ENCODE measurements at places on chromosomes 13 and 19.

GRCh38 chr13:46295491-46296114, 83.9 kb downstream of the LRRC63 start:
- DNase-seq: no peak

DNA sequence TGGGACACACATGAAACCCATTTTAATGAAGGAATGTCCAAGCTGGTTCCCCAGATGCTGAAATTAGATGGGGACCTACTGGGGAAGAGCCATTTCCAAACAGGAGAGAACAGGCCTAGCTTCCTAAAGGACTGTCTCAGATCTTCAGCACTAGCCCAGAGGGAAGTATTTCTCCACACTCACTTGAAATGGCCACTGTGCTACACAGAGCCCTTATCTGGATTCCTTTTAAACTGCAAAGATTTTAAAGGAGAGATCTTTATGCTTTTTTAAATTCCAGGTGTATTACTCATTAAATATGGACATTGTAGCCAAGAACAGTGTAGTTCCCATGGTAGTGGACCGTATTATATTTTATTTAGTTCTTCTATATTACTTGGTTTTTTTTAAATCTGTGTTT, 255.3 kb downstream of the SHISA2 start:
- DNase-seq: no peak

DNA sequence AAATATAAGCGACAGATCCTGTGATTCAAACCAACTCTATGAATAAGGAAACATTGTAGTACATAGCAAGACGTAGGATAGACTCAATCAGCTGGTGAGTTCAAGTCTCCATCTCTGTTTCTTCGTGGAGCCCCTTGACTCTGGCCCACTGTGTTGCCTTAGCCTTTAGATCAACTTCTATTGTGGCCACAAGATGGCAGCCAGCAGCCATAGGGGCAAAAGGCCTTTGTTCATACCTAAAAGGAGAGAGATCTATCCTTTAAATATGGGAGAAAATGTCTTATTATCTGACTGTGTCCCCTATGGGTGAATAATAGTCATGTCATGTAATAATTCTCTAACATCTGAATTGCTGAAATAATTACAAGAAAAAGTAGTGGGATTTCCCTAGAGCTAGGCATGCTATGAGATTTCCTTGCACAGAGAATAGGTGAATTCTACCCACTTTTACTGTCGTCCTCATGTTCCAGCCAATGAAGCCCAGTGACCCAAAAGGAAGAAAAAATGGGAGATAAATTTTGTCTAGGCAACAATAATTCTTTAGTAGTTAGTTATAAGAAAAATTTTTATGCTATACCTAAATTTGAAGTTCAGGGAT, 129.4 kb downstream of the PCDH20 start:
- DNase-seq: no peak

DNA sequence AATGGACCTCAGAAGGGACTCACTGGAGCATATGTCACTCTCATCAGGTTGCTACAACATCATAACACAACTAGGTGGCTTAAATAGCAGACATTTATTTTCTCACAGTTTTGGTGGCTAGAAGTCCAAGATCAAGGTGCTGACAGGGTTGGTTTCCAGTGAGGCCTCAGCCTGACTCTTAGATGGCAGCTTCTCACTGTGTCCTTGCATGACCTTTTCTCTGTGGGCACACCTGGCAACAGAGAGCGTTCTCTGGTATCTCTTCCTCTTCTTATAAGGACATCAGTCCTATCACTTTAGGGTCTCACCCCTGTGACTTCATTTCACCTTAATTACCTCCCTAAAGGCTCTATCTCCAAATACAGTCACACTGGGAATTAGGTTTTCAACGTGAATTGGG, 74.5 kb downstream of the CYSLTR2 start:
- no peak for DNase-seq

GRCh38 chr13:54424344-54424743, 1395.7 kb downstream of the OLFM4 start:
- DNase-seq: no peak

DNA sequence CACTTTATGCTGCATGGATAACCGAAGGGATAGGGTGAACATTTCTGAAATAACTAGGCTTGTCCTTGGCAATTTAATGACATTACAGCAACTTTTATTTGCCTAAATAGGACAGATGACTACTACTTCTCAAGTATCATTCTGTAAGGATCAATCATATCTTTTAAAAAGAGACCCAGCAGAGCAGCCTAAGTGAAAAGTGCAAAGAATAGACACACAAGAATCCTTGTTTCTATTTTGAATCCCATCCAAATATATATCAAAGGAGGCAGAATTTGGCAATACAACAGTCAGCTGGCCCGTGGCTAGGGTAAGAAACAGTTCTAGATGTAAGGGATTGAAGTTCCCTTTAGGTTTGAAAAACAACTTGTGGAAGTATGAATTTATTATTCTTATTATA, 6.9 kb downstream of the THSD1 start:
- no peak for DNase-seq

GRCh38 chr13:80336370-80336769, 4.6 kb downstream of the SPRY2 start:
- DNase-seq: no peak

DNA sequence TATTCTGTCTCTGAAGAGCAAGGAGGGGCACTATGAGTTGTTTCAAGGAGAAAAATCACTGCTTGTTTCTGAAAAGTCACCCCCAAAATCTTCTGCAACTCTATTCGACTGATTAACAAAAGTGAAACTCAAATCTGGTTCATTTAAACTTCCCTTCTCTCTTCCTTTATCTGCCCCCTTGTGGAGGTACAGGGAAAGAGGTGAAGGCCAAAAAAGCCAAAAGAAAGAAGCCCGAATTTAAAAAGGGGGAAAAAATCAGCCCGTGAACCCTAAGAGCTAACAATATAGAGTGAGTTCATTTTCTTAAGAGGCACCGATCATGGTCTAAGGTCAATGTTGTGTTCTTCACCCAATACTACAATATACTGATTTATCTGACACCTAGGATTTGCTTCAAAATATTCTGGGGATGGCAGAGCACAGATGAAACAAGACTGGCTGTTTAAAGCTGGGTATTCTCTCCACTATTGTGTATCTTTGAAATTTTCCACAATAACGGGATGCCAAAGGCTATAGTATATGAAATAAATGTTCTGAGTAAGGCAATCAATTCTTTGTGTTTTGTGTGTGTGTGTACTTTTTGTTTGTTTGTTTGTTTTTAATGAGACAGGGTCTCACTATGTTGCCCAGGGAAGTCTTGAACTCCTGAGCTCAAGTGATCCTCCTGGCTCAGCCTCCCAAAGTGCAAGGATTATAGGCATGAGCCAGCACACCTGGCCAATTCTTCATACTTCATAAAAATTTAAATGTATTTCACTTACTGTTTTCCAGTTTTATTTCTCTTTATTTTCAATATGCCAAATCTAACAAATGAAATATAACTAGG, 55.0 kb upstream of the EEF1AKMT1 start:
- DNase-seq: peak; percentile 15

DNA sequence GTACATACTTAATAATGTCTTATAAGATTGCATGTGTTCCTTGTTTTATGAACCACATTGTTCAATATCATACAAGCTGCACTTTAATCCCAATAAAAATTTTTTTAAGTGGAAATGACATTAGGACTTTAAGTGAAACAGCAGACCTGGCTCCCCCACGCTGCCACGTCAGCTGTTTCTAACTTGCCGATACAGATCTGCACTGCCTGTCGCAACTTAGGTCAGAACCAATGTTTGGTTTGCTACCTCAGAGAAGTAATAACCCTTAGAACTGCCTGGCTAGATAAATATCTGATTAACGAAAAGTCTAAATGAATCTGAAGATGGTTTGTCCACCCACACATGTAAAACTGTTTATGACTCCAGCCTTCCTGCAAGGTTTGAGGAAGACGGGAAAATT, 327.5 kb upstream of the DACH1 start:
- DNase-seq: no peak

DNA sequence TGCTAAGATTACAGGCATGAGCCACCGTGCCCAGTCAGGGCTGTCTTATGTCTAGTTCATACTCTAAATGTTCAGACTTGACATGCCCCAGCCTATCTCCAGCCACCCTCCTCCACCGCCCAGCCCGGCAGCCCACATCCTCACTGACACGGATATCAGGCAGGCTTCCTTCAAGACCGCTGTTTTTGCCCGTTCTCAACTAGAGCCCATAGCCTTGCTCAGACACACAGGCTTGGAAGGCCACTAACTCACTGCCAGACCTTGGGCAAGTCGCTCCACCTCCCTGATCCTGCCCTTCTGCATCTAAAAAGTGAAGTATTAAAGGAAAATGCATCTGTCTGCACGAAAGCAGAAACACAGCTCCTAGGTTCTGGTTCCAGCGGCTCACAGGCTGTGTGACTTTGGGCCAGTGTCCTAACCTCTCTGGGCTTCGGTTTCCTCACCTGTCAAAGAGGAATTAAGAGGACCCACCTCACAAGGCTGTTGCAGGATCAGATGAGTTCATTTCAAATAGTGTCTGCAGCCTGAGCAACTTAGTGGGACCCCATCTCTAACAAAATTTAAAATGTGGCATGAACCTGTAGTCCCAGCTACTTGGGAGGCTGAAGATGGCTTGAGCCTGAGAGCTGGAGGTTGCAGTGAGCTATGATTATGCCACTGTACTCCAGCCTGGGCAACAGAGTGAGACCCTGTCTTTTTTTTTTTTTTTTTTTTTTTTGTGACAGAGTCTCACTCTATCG, 14.5 kb upstream of the CERS4 start:
- no peak for DNase-seq

DNA sequence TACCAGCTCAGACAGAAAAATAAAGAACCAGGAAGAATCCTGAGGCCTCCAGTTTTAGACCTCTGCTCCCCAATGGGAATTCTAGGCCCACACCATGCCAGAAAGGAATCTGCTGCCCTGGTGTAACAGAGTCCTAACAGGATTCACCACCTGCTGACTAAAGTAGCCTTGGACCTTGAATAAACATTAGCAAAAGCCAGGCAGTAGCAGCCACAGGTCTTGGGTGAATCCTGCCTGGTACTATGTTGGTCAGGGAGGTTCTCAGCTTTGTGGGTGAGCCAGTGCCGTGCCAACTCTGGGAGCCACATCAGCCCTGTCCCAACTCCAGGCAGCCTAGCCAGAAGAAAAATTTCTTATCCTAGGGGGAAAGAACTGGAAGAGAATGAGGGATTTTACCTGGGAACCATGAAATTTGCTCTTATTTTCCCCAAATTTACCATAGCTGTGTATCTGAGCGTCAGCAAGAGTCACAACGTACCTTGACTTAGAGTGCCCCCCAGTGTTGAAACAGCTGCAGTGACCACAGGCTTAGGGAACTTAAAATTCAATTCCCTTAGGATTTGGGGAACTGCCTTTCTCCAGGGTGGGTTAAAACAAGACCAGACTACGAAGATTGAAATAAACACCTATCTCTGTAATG, 1895.6 kb upstream of the PRR20A start:
- no peak for DNase-seq

DNA sequence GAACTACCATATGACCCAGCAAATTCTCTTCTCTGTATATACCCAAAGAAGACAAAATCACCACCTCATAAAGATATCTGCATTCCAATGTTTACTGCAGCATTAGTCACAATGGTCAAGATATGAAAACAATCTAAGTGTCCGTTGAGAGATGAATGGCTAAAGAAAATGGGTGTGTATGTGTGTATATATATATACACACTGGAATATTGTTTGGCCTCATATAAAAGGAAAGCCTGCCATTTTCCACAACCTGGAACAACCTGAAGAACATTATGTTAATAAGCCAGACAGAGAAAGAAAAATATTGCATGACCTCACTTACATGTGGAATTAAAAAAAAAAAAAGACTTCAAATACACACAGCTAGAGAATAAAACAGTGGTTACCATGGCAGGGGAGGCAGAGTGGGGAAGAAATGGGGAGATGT, 29.5 kb upstream of the RBM26 start:
- no peak for DNase-seq

DNA sequence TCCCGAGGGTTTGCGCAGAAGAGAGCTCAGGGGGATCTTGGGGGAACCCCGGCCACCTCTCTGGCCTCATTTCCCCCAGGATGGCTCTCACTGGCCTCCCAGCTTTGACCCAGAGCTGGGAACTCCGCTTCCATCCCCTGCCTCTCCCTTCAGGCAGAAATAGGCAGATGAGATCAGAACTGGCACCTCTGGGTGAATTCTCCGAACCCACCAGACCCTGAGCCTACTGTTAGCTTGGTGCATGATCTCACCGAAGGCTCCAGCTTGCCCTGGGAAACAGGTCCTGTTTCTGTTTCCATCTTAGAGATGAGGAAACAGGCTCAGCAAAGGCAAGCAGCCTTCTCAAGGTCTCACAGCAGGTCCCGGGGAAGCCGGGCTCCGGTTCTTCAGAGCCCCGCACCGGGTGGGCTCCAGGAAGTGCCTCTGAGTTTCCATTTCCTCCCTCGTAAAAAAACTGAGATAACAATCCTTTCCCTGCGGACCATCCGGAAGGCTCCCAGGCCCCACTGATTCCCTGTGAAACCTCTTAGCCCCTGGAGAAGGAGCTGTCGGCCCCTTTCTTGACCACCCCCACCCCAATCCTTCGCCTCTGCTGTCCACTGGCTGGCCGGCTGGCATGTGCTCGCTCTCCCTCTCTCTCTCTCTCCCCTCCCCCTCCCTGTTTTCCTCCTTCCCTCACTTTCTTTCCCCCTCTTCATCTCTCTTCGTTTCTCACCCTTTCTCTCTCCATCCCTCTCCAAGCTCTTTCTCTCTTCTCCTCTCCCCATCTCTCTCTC, 2.1 kb downstream of the NECTIN2 start:
- no peak for DNase-seq

DNA sequence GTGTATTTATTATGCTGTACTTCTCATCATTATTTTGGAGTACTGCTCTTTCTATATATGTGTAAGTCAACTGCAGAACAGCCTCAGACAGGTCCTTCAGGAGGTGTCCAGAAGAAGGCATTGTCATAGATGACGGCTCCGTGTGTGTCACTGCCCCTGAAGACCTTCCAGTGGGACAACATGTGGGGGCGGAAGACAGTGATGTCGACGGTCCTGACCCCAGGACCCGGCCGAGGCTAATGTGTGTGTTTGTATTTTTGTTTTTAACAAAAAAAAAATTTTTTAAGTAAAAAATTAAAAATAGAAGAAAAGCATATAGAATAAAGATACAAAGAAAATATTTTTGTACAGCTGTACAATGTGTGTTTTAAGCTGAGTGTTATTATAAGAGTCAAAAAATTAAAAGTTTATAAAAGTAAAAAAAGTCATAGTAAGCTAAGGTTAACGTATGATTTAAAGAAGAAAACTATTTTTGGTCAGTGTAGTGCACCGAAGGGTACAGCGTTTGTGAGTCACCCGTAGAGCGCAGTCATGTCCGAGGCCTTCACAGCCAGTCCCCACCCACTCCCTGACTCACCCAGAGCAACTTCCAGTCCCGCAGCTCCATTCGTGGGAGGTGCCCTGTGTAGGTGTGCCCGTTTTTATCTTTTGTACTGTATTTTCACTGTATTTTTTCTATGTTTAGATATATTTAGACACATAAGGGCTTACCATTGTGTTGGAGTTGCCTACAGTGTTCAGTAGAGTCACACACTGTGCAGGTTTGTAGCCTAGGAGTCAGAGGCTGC, 42.2 kb upstream of the SPACA7 start:
- no peak for DNase-seq

- DNase-seq: no peak
These were observed 28.2 kb upstream of the FXYD3 start for GRCh38 chr19:35087393-35087792.

- no peak for DNase-seq
These were observed 61.1 kb upstream of the GPR12 start for GRCh38 chr13:26821672-26822071.

Measured in NCI-H2107 (cell line).